ENCODE measurements at places on chromosomes 5 and 9. TPM values are rescaled to one million over a fixed set of nuclear protein-coding genes. Genes with fewer than 3 reads are reported as not detected.

HSPB3 gene
- total RNA-seq = 151 TPM

FOXD1 gene
- 0.52 TPM for total RNA-seq

C5orf58 gene
- total RNA-seq = not detected

LHX2 gene
- total RNA-seq = under 0.01 TPM

RHOBTB3 gene
- total RNA-seq = 640 TPM

SPINK4 gene
- not detected for total RNA-seq

INPP5E gene
- 4.7 TPM for total RNA-seq

ST8SIA4 gene
- 6.3 TPM for total RNA-seq
